Left cardiac atrium (tissue), 4 donors: ENCODE measurements at places on chromosomes 6 and 20. TPM values are rescaled to one million over a fixed set of nuclear protein-coding genes. Genes with fewer than 3 reads are reported as not detected.

DNA sequence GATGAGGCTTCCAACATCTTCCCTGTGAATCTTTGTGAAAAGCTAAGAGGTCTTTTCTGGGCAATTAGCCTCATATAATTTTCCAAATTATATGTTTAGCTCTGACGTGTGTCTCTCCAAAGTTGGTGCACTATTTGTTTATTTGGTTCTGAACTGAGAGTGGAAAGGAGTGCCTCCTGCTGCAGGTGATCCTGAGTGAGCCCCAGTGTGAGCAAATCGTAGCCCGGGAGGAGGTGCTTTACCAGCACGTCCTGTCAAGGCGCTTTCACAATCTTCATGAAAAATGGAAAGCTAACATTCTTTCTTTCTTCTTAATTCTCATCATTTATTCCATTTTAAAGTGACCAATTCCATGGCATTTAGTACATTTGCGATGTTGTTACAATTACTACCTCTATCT is 231.9 kb downstream of the BMP2 start:
- no peak for DNase-seq

DNA sequence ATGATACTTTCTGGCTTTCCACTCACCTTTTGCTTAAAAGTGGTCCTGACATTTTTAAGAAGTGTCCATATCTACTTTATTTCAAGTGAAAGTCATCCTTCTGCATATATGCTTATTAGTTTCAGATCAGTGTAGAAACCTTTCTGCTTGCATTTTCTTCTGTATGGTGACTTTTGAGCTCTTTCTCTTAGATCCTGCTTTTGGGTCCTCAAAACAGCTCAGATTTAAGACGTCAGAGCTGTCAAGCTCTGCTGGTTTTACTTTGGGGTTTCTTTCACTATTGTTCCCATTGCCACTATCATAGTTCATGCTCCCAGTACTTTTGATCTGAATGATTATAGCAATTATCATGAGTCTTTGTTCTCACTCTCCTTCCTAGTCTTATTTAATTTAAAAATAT is 41.7 kb downstream of the BCKDHB start:
- no peak for DNase-seq

GRCh38 chr6:117674503-117674902 is 766 bp upstream of the NUS1 start:
- DNase-seq, result no peak

DNA sequence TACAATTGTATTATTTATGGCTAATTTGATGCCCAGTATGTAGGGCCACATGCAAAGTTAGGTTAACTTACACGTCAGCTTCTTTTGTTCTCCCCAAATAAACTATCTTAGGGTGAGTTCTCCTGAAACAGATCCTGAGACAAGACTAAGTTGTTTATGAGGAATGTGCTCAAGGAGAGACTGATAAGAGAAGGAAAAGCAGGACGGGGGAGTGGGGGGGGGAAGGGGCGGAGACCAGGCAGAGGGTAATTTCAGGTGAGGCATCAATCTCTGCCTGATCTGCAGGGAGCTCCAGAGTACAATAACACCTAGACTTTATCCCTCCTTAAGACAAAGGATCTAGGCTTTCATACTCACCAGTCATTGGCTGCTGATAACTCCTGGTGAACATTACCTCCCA is 220.6 kb upstream of the BTBD3 start:
- DNase-seq, result no peak

GRCh38 chr6:2725999-2726567 is 24.6 kb downstream of the MYLK4 start:
- DNase-seq, result peak; percentile 45

GRCh38 chr6:147621961-147622360 is 113.5 kb downstream of the SAMD5 start:
- no peak for DNase-seq

GRCh38 chr6:153090241-153090930 is 40.7 kb downstream of the RGS17 start:
- DNase-seq, result no peak

DNA sequence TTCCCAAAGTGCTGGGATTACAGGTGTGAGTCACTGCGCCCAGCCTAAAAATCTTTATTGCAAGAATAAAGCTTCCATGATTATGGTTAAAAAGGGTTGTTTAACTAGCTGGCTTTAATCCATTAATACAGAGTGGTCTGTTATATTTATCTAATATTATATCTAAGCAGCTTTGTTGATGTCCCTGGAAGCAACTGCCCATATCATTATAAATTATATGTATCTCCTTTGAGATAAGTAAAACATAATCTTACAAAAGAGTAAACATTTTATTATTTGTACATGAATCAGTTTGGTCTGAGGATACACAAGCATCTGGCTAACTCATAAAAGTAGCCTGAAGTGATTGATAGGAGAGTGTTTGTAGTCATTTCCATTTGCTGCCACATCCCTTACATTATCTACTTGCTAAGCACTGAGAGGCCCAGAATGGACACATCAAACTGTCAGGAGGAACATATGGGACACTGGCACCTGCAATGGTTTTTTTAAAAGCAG is 46.9 kb downstream of the TRAF3IP2 start:
- DNase-seq, result no peak

GRCh38 chr6:100833972-100834574 is 47.1 kb downstream of the ASCC3 start:
- no peak for DNase-seq

- no peak for DNase-seq
These were observed 52.9 kb downstream of the TRMT11 start for GRCh38 chr6:126039284-126039683.

DNA sequence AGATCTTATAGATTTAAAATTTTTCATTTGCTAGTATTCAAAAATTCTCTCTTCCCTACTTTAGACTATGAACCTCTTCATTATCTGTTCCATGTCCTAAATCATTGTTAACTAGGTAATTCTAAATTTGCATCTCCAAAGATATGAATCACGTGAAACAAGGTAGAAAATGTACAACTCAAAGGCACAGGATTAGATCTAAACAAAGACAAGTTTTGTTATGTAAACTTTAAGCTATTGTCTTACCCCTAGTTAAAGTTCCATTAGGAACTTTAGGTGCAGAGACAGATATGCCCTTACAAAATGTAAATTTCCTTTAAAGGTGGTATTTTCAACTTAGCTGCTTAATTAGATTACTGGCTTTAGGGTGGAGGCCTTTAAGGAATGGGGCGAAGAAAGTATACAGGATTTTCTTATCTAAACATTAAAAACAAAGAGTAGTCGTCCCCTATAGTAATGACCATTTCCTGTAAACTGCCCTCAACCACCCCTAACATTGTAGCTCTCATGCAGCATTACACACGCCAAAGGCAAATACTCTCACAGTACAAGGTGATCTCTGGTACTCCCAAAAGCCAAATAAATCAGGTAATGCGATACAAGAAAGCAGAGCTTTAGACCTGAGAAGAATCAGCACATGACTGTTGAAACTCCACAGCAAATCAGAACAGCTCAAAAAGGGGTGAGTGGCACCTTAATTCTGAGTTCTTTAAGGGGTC is 57.4 kb upstream of the MRAP2 start:
- no peak for DNase-seq

DNA sequence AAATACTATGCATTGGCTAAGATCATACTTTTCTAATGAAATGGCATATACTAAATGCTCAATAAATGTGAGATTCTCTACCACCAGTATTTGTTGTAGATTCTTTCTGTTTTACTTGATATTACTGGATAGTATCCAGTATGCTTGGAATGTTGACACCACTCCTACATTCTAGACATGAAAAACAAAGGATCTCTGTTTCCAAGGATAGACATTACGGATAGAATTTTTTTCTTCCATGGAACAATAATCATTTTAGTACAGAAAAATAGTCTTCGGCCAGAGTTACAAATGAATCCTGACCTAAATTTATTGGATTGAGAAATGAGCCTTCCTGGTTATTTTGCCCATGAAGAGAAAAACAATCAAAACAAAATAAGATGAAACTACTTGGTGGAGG is 258.2 kb upstream of the NT5E start:
- no peak for DNase-seq

DNA sequence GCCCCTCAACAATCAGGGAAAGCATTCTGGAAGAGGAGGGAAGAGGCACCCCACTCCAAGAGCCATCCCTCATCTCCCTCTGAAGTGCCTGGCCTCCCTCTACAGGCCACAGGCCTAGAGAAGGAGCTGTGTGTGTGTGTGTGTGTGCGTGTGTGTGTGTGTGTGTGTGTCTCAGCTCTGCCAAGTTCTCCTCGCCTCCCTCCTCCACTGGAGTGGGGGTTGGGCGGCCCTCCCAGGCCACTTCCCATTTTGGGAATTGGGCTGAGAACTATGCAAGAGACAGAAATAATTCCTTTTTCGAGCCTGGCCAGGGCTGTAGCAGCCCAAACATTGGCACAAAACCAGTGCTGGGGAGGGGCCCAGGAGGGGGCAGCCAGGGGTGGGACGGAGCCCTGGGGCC is 35.7 kb downstream of the KCNB1 start:
- DNase-seq, result peak; percentile 84

- no peak for DNase-seq
These were observed 2.4 kb downstream of the CTCFL start for GRCh38 chr20:57522380-57523140.

DNA sequence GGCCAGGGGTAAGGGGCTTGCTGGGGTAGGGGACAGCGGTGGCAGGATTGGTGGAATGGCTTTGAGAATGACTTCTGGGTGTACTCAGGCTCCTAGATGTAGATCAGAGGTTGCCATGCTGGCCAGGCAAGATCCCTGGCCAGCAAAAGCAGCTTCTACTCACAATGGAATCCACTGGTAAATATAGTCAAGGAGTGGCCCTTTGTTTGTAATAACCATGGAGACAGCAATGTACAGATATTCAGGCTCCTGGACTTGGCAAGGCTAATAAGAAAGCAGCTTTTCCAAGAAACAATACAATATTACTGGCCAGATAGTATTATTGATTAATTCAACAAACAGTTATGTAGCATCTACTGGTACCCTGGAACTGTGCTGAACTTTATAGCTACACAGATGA is 37.9 kb downstream of the CDH26 start:
- no peak for DNase-seq

DNA sequence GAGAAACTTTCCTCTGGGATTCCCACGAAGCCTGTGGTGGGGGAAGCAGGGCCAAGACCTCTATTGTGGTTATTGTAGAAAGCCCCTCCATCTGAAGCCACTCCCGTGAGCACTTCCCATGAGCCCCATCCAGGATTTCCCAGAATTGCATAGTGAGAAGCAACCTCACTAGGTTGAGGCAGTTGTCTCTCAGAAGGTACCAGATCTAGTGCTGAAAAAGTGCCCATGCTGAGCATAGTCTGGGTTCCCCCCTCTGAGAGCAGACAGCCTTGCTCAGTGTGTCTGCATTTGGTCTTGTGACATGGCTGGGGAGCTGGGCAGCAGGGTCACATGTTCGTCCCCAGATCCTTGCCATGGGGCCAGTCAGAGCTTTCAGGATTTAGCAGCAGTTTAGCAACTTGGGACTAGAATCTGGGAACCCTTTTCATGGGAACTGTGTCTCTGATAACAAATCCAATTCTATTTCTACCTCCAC is 38.6 kb downstream of the SLC9A8 start:
- no peak for DNase-seq

GRCh38 chr20:8602389-8603116 is 466.3 kb upstream of the PLCB4 start:
- no peak for DNase-seq

DNA sequence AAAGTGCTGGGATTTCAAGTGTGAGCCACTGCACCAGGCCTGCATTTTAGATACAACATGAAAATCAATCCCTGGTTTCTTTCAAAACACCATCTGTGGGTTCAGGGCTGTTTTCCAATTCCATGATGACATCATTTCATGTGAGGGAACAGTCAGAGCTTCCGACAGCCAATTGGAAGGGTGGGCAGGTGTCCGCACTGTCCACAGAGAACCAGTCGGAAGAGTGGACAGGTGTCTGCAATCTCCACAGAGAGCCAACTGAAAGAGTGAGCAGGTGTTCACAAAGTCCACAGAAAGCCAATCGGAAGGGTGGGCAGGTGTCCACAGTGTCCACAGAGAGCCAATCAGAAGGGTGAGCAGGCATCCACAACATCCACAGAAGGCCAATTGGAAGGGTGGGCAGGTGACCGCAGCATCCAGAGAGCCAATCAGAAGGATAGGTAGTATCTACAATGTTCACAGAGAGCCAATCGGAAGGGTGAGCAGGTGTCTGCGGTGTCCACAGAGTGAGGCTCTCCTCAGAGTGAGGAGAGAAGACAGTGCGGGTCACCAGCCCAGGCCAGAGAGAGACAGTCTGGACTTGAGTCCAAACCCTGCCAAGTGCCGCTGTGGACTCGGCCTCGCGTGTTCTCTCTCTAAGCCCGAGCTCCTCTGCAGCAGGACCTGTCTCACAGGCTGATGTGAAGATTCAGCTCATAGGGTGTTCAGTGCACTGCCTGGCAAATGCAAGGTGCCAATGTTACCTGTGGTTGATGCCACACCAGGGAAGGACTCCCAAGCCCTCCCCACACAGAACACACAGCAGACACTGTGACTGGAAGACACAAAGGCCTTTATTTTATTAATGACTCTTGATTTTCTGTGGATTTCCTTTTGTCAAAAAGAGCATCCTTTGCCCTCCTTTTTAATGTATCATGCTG is 57.3 kb downstream of the DLL1 start:
- no peak for DNase-seq

- DNase-seq, result no peak
These were observed 38.7 kb downstream of the DOK5 start for GRCh38 chr20:54514028-54514607.

- no peak for DNase-seq
These were observed 33.5 kb upstream of the MCM9 start for GRCh38 chr6:118968416-118968815.

GRCh38 chr6:24458134-24458533 is 31.2 kb downstream of the GPLD1 start:
- no peak for DNase-seq

GRCh38 chr20:1671891-1672669 is 14.5 kb upstream of the SIRPG start:
- DNase-seq, result no peak

GRCh38 chr6:89689732-89690131 is 51.2 kb upstream of the LYRM2 start:
- DNase-seq, result no peak

Gene OR2H1
- total RNA-seq, result not detected

Gene NKX2-2
- total RNA-seq, result not detected

Gene PRDM13
- total RNA-seq, result not detected

Gene BHLHE23
- not detected for total RNA-seq

Gene EPPIN
- not detected for total RNA-seq

Gene TMEM217
- 1.9 TPM for total RNA-seq

Gene C20orf141
- total RNA-seq, result not detected

Gene UFL1
- 22.2 TPM for total RNA-seq

Gene FERMT1
- total RNA-seq, result 1.1 TPM

Gene OR12D3
- not detected for total RNA-seq
